ENCODE measurements at places on chromosomes 1 and 21.

DNA sequence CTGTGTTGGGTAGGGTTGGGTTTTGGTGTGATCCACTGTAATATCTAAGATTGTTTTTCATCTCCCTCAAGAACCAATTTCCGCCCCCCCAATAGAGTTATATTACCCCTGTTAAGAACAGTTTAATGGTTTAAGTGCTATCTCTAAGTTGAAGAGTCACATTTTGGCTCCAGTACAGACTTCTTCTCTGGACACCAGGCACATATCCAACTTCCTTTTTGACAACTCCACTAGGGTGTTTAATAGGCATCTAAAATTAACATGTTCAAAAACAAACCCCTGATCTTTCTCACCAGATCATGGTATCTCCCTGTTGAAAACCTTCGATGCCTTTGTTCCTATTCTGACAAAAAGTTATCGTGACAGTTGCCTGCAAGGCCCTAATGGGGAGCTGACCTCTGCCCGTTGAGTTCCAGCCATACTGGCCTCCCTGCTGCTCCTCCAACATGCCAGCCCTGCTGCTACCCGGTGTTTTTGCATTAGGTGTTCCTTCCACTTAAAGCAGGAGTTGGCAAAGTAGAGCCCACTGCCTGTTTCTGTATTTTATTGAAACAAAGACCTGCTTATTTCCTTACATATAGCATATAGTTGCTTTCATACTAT is 18.6 kb downstream of the USP24 start:
- no peak for DNase-seq

GRCh38 chr1:60343736-60344135 is 270.2 kb upstream of the C1orf87 start:
- DNase-seq: no peak

DNA sequence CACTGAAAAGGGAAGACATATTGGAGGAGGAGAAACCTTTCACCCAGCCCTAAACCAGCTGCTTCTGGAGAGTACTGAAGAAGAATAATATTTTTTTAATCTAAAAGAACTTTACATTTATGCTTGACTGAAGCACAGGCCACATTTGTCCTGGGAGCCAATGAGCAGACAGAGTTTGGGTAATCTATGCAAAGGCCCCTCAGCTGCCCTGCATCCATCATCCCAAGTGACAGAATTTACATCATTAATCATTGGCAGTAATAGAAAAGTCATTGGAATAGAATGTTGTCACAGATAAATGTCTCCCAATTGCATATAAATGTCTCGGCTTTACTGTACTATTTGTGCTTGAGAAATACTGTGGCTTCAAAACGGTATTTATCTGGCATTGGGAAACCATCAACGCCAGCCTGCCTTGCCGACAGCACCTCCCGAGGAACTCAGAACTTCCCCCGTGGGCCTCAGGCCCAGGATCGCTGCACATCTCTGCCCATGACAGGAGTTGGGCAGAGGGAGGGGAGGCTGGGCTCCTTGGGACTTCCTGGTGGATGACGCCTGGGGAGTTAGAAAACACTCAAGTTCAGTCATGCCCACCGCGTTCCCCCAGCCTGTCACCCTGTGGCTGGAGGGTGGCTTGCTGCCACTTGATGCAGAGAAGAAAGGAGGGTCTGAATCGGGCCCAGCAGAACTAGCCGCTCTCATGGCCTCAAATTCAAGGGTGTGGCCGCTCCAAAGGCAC is 133.1 kb downstream of the CAMTA1 start:
- no peak for DNase-seq

DNA sequence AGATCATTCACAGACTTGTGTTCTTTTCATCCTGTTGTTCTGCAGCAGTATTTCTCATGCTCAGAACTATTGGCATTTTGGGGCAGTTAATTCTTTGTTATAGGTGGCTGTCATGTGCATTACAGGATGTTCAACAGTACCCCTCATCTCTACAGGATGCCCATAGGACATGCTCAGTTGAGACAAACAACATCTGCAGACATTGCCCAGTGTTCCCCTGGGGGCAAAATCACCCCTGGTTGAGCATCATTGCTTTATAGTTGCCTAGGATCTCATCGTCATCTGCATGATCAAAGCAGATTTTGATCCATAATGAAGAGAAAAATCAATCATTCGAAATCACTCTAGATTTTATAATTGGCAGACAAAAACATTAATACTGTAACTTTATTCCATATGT is 222.5 kb upstream of the CACYBP start:
- no peak for DNase-seq

DNA sequence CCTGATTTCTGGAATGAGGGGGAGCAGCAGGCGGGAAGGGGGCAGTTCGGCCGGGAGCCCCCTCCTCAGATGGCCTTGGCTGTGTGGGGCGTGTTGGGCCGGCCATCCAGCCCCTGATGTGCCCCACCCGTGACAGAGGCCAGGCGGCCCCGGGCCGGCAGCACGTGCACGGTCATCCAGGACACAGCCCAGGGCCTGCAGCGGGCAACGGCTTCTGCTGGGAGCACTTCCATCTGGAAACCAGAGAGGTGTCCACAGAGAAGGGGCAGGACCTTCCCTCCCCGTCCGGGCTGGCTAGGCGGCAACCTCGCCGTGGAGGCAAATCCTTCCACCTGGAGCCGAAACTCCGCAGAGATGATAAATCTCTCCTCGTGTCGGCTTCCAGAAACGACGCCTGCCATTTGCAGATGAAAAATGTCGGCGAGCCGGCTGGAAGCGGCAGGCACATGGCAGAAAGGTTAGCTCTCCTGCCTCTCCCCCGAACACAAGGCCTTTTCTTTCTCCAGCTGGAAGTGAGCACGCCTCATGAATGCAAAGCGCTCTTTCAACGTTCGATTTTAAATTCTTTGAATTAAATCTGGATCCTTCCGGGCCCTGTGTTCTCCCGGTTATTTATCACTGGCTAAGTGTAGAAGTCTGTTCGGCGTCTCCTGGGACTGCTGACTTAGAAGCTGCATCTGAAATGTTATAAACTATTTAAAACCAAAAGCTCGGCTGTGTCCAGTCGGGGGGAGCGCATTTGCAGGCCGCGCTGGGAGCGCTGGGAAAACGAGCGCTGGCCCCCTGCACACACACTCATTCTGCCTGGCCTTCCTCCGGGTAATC is 9.4 kb upstream of the ACTRT2 start:
- DNase-seq: no peak

DNA sequence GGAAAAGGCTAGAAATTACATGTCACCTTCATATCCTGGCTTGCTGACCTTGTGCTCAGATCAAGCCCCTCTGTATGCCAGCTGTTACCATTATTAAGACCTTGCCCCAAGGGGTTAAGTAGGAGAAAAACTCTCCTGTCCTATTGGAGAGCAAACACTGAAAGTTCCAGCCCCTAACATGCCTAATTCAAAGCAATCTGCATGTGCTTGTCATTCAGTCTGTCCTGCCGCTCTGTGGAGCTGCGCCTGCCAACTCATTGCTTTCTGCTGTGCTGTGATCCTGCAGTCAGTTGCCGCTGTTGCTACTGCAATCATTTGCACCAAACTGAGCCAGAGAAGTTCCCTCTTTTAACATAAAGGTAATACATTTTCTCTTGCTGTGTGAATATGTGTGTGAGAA is 113.4 kb downstream of the DISP1 start:
- DNase-seq: no peak

DNA sequence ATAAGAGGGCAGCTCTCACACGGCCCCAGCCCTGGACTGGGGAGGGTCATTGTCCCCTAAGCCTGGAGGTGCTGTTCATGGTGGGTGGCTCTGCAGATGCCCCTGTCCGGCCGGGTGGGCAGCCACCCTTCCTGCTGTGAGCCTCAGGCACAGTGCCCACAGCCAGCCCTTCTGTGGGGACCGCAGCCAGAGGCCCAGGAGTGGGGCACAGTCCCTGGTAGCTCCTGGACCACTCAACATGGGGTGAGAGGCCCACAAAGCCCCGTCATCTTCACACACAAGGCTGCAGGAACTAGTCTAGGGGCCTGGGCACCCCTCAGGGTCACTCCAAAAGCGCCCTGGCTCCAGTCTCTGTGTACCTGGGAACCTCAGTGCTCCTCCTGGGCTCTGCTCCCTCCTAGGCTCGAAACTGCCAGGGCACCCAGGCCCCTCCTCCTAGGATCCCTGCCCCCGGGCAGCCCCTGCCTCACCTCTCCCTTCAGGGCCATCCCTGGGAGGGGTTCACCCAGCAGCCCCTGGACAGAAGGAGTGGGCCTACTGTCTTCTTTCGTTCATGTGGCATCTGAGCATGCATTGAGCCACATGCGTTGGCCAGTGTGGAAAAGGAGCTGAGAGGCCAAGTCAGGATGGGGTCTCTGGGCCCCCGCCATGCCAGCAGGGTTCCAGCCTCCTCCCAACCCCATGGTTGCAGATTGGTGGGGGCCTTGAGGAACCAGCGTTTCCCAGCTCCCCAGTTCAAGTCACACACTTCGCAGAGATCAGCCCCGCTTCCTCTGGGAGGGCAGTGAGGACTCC is 43.0 kb downstream of the WNT9A start:
- DNase-seq: no peak

- DNase-seq: no peak
Measured at GRCh38 chr1:113488576-113489177, 98.4 kb downstream of the MAGI3 start.

- DNase-seq: no peak
Measured at GRCh38 chr1:239819756-239820250, 271.9 kb upstream of the FMN2 start.

DNA sequence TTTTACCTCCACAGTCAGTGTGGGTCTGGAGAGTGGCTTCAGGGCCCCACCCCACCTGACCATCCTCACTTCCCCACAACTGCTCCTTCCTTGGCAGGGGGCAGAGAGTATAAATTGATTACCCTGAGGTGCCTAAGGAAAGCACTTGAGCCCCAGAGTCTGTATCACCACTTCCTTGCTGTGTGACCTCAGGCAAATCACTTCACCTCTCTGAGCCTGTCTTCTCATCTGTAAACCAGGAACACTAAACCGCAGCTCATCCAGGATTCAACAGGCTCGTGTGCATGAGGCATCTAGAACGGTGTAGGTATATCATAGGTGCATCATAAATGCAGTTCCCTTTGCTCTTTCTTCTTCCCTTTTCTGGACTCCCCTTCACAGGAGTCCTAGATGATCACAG is 43.4 kb downstream of the GRIK3 start:
- no peak for DNase-seq

DNA sequence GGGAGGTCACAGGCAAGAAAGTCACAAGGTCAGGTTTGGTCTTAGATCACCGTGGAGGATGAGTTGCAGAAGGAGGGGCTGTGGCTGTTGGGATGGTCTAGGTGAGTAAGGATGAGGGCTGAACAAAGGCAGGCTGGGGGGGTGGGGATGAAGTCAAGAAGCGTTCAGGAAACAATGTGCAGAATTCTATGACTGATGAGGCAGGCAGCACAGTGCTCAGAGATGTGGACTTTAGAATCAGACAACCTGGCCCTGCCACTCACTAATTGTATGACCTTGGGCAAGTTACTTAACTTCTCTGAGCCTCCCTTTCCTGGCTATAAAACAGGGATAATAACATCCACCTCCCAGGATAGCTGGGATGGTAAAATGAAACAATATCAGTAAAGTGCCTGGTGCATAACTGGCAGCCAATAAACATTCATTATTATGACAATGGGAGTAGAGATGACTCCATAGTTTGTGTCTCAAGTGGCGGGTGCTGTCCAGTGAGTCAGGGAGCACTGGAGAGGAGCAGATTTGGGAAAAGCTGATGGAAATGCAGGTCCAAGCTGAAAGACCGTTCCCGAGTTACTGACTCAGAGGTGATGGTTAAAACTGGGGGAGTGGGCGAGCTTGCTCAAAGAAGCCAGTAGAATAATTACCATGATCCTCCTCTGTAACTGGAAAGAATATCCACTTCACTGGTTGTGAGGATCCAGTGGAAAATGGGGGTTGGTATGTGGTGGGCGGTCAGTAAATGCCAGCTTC is 2.1 kb downstream of the TIE1 start:
- no peak for DNase-seq

DNA sequence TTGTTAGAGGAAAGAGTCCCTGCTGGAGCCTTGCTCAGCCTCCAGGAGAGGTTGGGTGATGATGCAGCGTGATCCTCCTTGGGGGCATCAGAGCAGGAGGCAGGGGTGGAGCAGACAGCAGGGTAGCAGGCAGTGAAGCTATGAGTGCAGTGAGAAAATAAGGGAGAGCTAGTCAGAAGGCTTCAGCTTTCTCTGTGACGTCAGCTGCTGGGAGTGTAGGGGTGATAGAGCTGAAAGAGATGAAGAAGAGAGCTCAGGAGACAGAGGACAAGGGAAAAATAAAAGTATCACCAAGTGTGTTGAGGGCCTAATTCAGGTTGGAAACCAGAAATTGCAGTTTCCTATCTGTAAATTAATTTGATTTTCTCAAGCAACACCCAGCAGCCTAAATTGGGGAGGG is 2.2 kb upstream of the ADAM30 start:
- DNase-seq: no peak

GRCh38 chr21:34813266-34813894 is 144.6 kb downstream of the CLIC6 start:
- DNase-seq: no peak

DNA sequence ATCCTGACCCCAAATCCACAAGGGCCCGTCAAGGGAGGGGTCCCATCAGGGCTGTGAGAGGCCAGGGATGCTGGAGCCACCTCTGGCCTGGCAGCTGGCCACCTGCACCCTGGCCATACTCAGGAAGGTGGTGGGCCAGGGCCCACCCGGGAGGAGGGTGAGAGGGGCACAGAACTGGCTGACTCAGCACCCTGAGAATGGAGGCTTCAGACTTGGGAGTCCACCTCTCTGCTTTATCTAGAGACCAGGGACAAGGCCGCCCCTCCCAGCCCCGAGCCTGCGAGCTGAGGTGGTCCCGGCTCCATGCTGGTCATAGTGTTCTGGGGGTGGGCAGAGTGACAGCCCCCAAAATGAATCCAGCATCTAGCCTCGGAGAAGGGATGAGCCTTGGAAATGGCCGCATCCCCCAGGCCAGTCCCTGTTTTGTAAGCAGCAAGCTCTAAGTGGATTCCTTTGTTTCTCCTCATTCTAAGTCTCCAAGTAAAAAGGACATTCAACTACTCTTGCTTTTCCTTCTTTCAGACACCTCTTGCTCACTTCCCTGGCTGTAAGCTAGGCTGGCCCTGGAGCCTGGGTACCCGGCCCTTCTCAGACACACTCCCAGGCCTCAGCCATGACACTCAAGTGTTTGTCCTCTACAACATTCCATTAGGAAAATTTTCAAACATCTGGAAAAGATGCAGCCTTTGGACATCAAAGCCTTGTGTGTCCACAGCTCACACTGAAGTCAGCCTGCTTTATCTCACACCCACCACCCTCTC is 12.3 kb downstream of the WNT3A start:
- no peak for DNase-seq

GRCh38 chr1:151165281-151165737 is 393 bp downstream of the LYSMD1 start:
- no peak for DNase-seq

- no peak for DNase-seq
Measured at GRCh38 chr1:220099826-220100225, 5.9 kb downstream of the IARS2 start.

- DNase-seq: no peak
Measured at GRCh38 chr1:5836776-5837440, 155.3 kb downstream of the NPHP4 start.

- no peak for DNase-seq
Measured at GRCh38 chr1:91850708-91851107, 35.2 kb downstream of the TGFBR3 start.

GRCh38 chr1:219710529-219711194 is 97.8 kb upstream of the ZC3H11B start:
- DNase-seq: no peak

- DNase-seq: no peak
Measured at GRCh38 chr1:61174060-61174795, 91.9 kb downstream of the NFIA start.

GRCh38 chr1:205656236-205656635 is 24.1 kb downstream of the SLC45A3 start:
- no peak for DNase-seq

- DNase-seq: no peak
Measured at GRCh38 chr1:89200663-89201062, 1.9 kb upstream of the GBP4 start.
